NCI-H187 (cell line): ENCODE measurements at places on chromosomes 3 and 15.

DNA sequence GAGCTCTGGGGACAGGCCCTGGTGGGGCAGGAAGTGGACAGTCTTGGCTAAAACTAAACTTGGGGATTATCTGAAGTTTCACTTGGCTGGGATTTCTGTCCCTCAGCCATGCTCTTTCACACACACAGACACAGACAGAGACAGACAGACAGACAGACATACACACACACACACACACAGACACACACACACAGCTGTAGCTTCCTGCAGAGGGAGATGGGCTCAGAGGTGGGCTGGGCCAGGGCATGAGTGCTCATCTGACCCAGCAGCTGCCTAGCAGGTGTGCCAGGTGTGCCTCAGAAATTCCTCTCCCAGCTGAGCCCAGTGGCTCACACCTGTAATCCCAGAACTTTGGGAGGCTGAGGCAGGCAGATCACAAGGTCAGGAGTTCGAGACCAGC is 3.3 kb downstream of the RHOV start:
- no peak for DNase-seq

DNA sequence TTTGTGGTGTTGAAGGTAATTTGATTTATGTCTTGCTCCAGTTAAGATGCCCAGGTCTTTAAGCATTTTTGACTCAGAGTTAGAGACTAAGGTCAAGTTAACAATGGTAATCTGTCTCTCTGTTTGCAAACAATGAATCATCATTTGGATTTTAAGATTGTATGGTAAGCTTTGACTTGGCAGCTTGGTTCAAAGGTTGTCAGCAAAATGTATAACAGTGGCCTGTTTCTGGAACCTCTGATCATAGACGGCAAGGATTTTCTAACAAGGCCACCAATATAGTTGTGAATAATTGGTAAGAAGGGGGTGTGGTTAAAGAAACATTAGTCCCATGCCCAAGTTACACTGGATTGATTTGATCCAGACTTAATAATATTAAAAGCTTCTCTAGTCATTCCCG is 775.2 kb upstream of the GOLIM4 start:
- no peak for DNase-seq

- no peak for DNase-seq
Observed at GRCh38 chr3:107842940-107843339, 247.9 kb downstream of the CD47 start.

DNA sequence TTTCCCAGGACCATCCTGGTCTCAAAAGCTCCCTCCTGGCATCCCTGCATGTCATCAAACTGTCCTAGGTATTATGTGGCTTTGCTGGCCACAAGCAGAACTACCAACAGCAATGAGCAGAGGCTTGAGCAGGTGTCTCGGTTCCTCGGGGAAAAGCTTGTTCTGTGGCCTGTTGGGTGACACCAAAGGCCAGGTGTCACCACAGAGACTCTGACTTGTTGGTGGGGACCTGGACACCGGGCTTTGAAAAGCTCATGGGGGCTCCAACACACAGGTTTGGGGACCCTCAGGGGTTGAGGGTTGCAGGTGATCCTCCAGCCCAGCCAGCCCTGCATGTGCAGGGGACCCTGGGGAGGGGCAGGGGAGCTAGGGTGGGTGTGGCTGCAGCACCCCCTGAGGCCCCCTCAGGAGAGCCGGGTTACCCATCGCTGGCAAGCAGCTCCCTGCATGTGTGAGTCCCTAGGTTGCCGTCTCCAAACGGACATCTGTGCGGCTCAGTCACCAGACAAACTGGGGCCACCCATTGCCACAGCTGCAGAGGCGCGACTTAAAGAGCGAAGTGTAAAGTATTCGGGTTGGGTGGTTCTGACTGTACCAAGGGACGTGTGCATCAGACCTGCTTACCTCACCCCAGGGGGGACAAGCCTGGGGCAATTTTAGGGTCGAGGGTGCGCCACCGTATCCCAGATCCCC is 140.1 kb downstream of the CHSY1 start:
- DNase-seq, result no peak

DNA sequence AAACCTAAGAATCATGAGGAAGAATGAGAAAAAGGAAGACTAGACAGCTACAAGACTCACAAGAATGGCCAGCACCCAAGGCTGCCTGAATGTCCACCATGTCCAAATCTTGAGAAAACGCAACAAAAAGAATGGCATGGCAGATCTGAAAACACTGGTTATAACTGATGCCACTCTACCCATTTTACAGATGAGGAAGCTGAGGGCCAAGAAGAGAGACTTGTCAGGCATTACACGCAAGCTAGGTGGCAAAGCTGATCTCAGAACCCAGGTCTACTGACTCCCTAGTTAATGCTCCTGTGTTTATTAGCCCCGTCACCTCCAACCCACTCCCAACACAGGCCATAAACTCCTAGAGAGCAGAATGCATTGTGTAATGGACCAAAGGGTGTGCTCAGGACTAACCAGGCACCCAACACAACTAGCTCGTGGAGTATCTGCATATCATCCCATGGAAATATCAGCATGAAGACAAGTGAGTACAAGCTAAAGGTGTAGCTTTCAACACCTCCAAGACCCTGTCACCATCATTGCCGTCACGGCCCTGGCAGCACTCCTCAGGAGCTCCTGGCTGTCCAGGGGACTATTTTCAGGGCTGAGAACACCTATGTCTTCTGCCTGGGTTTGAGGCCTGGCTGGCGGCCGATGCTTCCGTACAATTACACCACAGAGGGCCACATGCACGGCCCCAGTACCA is 111.7 kb downstream of the XXYLT1 start:
- no peak for DNase-seq

GRCh38 chr3:180657094-180657493 is 22.2 kb downstream of the CCDC39 start:
- no peak for DNase-seq

GRCh38 chr15:64774629-64775493 is 528 bp downstream of the RBPMS2 start:
- DNase-seq, result no peak

DNA sequence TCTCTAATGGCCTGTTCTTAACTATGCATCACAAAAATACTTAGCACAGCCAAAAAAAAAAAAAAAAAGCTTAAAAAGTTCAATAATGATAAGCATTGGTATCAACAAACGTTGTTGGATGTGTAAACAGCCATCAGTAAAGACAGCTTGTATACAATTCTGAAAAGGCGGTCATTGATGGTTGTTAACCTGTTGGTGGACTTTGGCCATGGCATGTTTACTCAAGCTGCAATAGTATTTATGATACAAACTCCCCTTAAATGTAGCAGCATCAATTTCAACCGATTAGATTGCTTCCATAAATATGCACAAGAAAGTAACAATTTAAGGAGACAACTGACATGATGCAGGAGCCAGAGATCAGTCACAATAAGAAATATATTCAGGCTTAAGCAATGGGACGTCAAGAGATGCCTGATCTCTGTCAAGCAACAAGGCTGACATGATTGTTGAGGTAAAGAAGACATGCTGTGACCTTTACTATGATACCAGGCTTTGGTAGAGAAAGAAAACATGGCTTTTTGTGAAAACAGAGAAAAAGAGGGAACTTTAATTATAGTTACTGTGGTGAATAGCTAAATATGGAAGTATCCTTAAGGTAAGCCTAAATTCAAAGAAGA is 14.2 kb upstream of the SLC7A14 start:
- DNase-seq, result no peak
